ENCODE measurements at places on chromosomes 5 and 9. TPM values are rescaled to one million over a fixed set of nuclear protein-coding genes. Genes with fewer than 3 reads are reported as not detected.

Gene GABRA6
- not detected for total RNA-seq

Gene FAM78A
- 2.1 TPM for total RNA-seq

GRCh38 chr5:150490754-150491153, 17.2 kb upstream of the NDST1 start:
- no peak for DNase-seq

GRCh38 chr5:33346534-33346933, 94.2 kb upstream of the TARS1 start:
- DNase-seq: no peak
